ENCODE measurements at places on chromosomes 12 and 14.

- DNase-seq = no peak
Observed at GRCh38 chr12:109579639-109580038, 6.0 kb downstream of the MVK start.

DNA sequence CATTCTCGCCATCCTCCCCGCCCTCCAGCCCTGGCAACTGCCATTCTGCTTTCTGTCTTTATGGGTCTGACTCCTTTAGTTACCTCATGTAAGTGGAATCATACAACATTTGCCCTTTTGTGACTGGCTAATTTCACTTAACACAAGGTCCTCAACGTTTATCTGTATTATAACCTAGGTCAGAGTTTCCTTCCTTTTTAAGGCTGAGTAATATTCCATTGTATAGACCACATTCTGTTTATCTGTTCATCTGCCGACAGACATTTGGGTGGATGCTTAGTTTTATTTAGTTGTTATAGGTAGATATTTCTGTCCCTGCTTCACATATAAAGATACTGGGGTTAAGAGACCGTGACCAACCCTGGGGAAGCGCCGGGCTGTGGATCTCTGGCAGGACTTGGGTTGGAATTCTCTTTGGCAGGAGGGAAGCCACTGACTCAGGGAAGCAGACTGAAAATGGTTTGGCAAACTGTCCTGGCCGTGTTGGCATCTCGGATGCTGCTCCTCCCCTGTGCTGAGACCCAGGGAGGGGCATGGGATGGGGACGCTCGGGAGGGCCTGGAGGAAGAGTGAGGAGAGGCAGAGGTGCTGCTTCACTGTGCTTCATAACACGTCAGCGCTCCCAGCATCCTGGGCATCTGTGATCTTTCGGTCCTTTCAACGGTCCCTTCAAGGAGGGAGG, 38.9 kb downstream of the TEAD4 start:
- DNase-seq = no peak

DNA sequence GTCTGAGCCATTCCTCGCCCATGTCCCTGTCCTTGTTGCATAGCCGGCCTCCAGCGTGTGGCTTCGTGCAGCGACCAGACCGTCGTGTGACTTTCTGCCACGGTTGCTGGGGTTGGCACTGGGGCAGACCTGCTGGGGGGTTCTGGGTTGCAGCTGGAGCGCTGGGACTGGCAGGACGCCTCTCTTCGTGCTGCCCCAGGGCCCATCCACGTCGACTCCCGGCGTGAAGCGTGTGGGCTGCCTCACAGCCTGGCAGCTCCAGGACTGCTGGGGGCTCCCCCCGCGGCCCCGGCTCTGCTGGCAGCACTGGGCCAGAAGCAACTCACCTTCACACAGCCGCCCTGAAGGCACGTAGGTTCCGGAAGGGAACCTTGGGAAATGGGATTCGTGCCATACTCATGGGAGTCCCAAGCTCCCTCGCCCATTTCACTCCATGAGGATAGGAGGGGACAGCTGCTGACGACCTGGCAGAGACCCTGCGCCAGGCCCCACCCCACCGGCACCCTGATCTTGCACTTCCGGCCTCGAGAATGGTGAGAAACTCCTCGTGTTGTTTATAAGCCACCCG, 51.9 kb downstream of the GALNT9 start:
- no peak for DNase-seq

- DNase-seq = no peak
Observed at GRCh38 chr14:104469591-104469990, 110.0 kb upstream of the C14orf180 start.

- no peak for DNase-seq
Observed at GRCh38 chr12:12721814-12722434, 4.8 kb downstream of the CDKN1B start.

GRCh38 chr12:7151532-7151931, 21.4 kb downstream of the CLSTN3 start:
- DNase-seq = no peak

- peak; percentile 15 for DNase-seq
Observed at GRCh38 chr12:105330931-105331804, 677 bp downstream of the C12orf75 start.

- DNase-seq = no peak
Observed at GRCh38 chr14:75519826-75520728, 2.2 kb upstream of the BATF start.

GRCh38 chr12:44389896-44390295, 486.2 kb downstream of the NELL2 start:
- DNase-seq = no peak

DNA sequence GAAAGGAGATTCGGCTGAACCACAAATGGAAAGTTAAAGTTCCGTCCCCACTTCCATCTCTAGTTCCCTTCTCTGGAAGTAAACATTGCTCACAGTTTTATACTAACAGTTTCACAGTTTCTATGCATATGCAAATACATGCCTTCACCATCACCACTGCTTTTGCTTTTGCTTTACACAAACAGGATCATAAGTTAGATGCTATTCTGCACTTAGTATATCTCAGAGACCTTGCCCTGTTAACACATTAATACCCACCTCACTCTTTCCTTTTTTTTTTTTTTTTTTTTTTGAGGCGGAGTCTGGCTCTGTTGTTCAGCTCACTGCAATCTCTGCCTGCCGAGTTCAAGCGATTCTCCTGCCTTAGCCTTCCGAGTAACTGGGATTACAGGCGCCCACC, 890 bp downstream of the TEP1 start:
- no peak for DNase-seq

- DNase-seq = peak; percentile 25
Observed at GRCh38 chr12:95790033-95790916, at the start of gene NTN4. NTN4 (minus strand) TSS chr12:95790764; CDS start chr12:95790309, 455 bp downstream.

DNA sequence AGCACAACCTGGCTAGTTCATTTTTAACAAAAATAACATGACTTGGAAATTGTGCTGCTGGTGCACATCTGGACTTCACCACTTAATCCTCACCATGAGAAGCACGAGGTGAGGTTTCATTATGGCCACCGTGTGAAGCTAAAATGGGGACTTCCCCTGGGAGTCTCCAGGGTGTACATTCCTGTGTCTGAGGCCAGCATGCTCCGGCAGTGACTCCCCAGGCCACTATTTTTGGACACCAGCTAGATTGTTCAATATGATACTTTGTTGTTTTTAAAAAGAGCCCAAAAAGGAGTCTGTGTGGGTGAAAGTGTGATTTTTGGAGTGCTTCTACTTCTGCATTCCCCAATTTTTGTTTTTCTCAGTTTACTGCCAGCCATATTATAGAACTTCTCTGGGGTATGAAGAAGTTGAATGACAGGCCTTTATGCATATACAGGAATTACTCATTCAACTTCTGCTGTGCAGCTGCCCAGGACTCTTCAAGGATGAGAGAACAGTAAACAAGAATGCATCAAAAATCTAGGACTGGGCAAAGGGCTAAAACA, 16.9 kb upstream of the AICDA start:
- peak; percentile 32 for DNase-seq

DNA sequence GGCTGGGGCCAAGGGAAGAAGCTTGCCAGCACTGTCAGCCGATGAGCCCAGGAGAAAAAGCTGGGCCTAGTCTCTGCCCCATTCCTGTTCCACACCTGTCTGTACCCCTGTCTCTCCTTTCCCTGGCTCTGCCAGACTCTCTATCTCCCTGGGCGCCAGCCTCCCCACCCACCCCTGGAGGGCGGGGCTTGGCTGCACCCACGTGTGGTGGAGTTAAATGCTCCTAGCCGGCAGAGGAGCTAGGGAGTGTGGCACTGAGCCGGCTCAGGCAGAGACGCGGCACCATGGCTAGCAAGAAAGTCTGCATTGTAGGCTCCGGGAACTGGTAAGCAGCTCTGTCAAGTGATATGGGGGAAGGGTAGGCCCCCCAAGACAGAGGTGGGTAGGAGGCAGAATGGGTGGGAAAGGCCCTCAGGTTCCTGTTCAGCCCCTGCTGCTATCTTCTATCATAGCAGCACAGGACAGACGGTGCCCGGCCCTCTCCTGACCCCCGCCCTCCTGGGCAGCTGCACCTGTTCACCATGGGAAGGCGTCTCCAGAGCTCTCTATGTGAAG, at the start of gene GPD1:
TSS of gene GPD1 (plus strand) at position 242 of the 555 bp plus-strand sequence. CDS start at position 285, 43 bp downstream.
- DNase-seq = peak; percentile 41

DNA sequence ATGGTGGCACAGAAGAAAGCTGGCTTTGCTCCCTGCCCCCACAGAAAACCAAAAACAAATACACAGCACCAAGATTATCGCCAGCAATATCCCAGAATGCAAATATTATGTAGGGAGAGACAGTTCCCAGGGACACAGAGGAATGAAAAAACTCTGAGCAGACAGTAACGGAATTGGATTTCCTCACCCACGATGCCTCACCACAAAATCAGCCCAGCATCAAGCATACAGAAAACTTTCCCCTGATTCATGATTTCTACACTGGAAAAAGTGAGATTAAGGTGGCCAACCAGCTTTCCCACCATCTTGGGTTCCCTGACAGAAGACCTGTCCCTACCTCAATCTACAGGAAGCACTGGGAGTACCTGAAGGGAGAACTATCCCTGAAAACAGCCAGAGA, 36.6 kb downstream of the PARP11 start:
- no peak for DNase-seq

GRCh38 chr12:3137814-3138445, 60.8 kb downstream of the TSPAN9 start:
- DNase-seq = no peak

- no peak for DNase-seq
Observed at GRCh38 chr14:60116181-60116580, 24.5 kb downstream of the PCNX4 start.

Data from urothelium cell line (cell line).